ENCODE measurements at places on chromosomes 7 and 10.

DNA sequence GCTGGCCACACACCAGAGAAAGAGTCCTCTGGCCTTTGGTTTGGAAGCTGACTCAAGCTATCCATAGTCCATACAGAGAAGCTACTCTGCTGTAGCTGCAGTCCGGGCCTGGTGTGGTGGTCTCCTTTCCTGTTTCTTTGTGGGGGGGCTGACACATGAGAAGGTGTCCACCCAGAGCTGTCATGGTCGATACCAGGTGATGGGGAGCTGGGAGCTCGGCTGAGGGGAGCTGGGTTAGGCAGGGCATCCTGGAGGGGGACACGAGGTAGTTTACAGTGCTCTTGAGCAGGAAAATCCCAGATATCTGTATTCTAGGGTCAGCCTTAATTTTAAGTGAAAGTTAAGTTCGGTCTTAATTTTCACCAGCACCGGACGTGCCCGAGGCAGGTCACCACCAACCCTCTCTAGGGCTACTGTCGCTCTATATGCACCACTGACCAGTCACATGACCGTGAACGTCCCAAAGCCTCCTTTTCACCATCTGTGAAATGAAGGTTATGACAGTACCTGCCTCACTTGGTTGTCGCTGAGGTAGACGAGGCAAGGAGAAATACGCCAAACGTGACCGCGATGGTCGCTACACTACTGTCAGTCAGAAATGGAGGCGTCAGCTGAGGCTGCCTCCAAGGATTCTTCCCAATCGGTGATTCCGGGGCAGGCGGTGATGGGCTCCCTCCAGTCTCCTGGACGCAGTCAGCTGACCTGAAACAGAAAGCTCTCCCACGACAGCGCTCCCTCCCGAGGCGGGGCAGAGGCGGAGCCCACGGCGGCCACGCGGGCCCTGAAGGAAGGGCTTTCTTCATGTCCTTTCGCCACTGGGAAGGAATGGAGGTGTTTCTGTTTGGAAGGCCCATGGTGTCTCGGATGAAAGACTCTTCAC, 69.4 kb upstream of the SHH start:
- no peak for DNase-seq

GRCh38 chr10:49748006-49748405, 14.1 kb downstream of the OGDHL start:
- DNase-seq, result no peak

GRCh38 chr7:105389088-105389650, 448 bp upstream of the SRPK2 start:
- no peak for DNase-seq

DNA sequence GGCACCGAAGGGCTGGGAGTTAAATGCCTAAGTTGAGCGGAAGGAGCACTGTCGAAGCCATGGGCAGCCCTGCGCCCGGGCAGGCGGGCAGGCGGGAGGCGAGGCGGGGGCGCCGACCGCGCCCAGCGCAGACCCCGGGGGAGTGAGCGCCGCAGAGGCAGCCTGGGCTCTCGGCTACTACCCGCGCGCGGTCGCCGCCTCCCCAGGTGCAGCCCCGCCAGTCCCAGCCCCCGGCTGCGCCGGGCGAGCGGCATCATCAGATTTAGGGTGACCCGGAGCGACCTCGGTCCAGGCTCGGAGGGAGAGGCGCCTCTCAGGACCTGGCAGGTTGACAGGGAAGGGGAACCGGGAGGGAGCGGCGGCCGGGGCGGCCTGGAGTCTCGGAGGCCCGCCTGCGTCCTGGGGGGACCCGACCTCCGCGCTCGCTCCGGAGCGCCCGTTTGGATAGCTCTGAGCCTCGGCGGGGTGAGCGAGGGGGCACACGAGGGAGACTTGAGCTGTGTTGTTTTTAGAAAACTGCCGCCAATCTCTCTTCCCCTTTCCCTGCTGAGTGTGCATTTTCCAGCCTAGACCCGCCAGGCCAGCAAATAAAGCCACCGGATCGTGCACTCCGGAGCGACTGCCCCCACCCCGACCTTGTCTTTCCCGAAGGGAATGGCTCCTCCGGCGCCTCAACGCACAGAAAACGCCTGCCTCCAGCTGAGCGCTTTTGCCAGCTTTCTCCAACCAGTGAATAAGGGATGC, 2.3 kb upstream of the NRP1 start:
- no peak for DNase-seq

DNA sequence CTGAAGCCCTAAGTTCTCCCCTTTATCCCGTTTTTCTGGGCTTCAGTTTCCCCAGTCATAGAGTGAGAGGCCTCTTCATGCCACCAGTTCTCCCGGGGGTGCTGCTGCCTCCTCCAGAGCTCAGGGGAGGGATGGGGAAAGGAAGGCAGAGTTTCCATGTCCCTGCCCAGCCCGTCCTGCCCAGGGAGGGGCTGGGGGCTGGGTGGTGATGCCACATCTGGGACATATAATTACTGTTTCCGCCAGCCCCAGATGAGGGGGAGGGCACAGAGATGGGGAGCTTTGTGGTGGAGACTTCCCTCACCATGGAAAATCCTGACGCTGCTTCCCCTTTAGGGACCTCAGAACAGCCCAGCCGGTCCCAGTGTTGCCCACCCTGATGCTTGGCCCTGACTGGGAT, 4.1 kb downstream of the AQP1 start:
- DNase-seq, result no peak

DNA sequence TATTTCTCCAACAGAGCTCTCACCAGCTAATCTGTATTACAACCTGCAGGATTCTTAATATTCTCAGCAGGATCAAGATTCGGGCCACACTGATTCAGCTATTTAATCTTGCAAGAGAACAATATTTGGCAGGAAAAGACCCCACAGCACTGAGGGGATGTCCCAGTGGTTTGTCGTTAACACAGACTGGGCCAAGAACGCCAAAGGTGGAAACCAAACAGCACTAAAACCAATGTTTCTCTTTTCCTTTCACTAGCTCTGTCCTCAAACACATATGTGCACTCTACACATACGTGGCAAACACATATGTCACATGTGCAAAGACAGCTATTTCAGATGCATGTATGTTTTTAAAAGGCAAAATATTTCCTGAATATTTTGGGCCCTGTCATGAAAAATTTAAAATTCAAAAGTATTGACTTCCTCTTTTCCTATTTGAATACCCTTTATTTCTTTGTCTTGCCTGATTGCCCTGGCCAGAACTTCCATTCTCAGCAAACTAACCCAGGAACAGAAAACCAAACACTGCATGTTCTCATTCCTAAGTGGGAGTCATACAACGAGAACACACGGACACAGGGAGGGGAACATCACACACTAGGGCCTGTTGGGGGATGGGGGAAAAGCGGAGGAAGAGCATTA, 51.7 kb upstream of the NEBL start:
- no peak for DNase-seq

GRCh38 chr10:100621360-100622205, 85.8 kb downstream of the HIF1AN start:
- DNase-seq, result peak; percentile 28

DNA sequence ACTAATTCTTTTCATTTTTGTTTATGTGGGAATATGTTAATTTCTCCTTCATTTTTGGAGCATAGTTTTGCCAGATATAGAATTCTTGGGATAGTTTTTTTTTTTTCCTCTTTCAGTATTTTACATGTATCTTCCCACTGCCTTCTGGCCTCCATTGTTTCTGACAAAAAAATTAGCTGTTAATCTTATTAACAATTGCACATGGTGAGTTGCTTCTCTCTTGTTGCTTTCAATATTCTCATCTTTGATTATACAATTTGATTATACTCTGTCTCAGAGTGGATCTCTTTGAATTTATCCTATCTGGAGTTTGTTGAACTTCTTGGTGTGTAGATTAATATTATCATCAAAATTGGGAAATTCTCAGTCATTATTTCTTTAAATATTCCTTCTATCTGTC, 41.4 kb upstream of the HABP2 start:
- no peak for DNase-seq

DNA sequence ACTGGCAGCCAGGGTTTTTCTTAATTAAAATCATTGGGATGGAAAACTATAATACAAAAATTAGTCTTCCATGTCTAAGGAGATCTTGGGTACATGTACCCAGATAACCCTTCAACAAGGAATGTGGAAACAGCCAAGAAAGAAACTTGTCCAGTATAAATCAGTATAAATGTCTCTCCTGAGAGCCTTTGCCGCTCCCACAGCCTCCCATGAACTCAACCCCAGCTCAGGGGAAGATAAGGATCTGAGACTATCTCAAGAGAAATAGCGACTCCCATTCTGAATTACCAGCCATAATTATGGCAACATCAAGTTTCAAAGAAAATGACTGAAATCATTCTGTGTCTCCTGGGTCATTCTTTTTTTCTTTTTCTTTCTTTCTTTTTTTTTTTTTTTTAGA, 32.6 kb upstream of the AFAP1L2 start:
- DNase-seq, result no peak

DNA sequence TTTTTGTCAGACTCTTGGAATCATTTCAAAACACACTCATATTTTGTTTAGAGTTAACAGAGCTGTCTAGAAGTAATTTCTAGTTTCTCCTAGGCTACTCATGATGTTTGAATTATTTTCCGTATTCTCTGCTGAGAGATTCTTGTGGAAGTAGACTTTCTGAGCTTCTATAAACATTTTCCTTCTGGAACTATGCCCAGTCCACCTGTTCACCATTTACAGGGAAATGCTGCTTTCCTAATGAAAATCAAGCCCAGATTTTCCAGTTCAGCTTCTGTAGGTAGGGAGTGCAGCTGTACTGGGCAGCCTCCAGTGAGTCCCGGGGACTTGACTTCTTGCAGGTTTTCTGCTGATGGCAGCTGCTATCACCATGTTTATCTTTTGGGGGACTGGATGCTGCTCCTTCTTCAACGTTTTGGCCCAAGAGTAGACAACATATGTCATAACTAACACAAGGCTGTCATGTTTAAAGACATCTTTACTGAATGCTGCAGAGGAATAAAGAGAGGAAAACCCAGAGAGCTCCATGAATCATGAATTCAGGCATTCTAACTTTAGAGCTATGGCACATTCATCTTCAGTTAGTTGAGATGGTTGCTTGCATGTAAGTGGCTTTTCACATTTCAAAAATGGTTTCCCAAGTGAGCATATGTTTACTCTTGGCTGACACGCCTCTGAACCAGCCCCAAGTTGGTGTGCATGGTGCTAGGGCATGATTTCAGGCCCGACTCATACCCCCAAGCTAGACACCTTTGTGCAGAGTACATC, 85.6 kb downstream of the SDK1 start:
- no peak for DNase-seq
